ENCODE measurements at places on chromosomes 12 and 14.

- DNase-seq: no peak
Measured at GRCh38 chr14:89202413-89203190, 214.4 kb downstream of the FOXN3 start.

DNA sequence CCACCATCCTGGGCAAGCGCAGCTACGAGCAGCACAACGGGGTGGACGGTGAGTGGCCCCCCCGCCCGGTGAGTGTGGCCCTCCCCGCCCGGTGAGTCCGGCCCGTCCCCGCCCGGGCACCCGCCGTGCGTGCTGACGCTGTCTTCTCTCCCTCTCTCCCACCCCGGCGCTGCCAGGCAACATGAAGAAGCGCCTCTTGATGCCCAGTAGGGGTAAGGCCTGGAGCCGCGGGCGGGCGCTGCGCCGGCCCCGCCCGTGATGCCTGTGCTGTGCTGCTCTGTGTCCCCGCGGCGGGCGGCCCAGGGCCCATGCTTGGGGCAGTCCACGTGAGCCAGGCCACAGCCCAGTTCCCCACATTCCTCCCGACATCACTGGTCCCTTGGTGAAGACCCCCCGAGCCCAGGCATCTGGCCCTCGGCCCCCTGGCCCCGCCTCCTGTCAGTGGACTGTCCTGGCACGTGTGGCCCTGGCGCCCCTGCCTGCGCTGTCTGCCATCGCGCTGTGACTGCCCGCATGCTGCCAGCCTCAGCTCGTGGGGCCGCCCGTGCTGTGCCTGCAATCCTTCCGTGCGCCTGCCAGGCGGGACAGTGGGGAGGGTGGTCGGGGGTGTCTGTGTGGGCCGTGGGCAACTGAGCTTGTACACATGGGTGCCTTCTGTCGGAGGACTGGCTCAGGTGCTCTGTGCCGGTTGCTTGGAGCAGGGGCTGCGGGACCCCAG lies 7.9 kb upstream of the CRIP2 start:
- DNase-seq: no peak

DNA sequence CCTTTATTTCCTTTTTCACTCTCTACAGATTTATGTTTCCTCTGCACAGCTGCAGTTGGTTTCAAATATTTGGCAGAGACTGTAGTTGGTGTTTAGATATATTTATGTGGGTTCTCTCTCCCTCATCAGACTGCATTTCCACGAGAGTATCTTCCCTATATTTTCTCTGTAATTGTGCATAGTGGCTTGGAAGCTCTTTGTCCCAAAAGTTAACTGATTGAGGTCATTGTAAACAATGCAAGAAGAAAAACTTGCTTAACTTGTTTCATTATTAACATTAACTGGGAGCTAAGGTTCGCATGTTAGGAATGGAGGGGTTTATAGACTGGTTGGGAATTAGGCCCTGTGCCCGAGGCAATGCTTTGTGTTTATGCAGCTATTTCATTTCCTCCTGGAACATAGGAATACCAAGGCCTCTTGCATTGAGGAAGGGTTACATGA lies 216.9 kb upstream of the HMGA2 start:
- DNase-seq: no peak

DNA sequence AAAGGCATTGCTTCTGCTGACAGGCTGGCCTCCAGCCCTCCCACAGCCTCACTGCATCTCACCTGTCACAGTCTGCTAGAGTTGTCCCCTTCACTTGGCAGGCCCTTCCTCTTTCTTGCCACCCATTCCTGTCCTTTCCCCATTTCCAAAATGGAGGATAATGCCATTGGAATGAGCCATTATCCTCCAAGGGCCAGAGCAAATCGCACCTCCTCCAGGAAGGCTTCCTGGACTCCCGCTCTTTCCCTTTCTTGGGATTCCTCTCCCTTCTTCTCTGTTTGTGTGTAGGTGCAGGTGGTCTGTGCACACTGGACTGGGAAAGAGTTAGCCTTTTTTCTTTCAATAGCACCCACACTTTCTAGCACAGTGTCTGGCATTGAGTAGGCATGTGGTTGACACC lies 3.8 kb downstream of the KRT82 start:
- DNase-seq: no peak

DNA sequence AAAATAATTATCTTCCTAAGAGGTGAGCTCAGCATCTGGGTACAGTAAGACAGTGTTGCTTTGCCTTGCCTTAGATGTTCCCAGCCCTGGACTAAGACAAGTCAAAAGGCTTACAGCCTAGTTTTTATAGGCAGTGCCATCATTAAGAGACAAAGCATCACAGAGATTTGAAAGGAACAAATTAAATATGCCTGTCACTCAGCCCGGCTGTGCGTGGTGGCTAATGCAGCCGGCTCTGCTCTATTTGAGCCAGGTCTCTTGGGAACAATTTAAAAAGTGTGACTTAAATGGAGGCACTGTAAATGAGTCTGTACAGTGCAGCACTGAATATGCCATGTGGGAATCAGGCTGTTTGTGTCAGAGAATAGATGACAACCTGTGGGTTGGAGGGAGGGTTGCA lies 1687.4 kb upstream of the FLRT2 start:
- no peak for DNase-seq

Measured in stimulated activated naive CD8-positive, alpha-beta T cell treated with anti-CD3 and anti-CD28 coated beads, Interleukin-15, Interleukin-2, amounts not matched to agents 100 U/mL and 50 U/mL, for 24 hours (primary cell).